ENCODE measurements at places on chromosomes 2 and 18.

- DNase-seq: no peak
Observed at GRCh38 chr2:53646788-53647187, 120.8 kb upstream of the CHAC2 start.

DNA sequence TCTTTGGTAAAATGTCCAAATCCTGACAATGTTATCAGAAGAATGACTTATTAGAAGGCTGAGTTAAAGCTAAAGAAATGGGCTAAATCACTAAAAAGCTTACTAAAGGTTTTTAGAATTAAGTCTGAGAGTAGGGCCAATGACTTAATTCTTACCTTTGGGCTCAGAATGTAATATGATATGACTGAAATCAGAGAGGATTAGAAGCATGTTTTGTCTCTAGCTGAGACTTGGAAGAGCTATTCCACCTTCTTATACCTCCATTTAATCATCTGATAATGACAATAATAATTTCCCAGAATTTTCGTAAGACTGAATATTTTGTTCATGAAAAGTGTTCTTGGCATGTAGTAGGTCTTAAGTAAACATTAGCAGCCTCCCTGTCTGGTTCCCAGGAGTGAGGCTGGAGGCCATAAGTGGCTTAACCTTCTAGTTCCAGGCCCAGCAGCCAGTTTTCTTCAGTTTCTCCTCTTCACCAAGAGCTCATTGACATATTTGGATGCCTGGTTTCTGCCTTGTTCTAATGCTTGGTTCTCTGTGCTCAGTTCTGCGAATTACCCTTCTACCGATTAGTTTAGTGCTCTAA is 25.5 kb upstream of the E2F6 start:
- DNase-seq: no peak

DNA sequence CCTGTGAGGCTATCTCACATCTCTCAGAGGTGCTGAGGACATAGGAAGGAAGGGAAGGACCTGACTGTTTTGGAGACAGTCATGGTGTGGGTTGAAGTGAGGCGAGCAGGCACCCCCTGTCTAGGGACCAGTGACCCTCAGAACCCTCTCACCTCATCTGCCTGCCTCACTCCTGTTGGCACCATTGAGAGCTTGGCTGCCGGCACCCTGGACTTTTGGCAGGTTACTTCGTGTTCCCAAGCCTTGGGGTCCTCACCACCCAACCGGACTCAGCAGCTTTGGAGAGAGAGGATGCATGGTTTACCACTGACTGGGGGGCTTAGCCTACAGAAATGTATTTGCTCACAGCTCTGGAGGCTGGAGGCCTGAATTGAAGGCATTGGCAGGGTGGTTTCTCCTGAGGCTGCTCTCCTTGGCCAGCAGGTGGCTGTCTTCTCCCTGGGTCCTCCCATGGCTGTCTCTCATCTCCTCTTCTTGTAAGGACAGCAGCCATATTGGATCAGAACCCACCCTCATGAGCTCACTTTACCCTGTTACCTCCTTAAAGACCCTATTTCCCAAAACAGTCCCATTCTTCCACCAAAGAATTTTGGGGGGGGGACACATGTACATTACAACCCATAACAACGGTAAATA is 142.0 kb downstream of the TSN start:
- peak; percentile 55 for DNase-seq

DNA sequence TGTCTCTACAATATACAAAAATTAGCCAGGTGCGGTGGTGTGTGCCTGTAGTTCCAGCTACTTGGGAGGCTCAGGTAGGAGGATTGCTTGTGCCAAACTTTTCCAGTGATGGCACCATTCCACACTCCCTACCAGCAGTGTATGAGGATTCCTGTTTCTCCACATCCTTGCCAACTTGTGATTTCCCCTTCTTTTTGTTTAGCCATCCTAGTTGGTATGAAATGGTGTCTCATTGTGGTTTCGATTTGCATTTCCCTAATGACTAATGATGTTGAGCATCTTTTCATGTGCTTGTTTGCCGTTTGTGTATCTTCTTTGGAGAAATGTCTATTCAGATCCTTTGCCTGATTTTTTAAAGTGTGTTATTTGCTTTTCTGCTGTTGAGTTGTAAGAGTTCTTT is 41.0 kb downstream of the EPB41L5 start:
- DNase-seq: peak; percentile 38

GRCh38 chr2:204131621-204132020 is 195.1 kb downstream of the ICOS start:
- DNase-seq: no peak

- DNase-seq: no peak
Observed at GRCh38 chr2:199364153-199364552, 93.6 kb downstream of the SATB2 start.

DNA sequence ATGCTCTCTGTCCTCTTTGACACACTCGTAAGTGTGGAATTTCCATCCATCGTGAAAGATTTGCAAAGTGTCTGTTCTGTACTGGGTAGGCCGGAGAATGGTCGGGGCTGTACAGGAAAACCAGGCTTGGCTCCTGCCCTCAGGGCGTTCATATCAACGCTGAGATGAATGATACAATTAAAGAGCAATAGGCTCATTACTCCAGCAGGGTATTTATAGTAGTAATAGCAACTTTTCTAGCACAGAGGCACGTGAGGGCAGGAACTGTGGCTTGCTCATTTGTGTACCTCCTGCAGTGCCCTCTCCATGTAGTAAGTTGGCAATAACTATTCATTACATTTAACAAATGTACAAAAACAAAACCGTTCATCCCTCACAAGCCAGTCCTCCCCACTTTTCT is 5.3 kb upstream of the NCK2 start:
- no peak for DNase-seq

DNA sequence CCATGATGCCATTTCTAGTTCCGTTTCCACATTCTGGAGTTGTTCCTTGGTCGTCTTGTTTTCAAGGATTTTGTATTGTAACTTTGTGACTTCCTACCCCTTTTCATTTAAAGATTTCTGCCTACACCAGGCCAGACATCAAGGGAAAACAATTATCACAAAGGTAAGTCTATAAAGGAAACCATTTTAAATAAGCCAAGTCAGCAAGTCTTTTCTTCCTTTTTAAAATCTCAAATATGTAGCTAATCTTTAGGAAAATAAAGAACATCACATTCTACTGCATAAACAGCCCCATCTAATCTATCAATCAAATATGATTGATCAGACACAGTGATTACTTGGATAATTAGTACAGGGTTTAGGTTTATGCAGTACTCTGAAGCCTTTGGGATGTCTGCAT is 35.8 kb upstream of the INSIG2 start:
- no peak for DNase-seq

GRCh38 chr18:12946549-12947284 is 1.1 kb upstream of the SEH1L start:
- peak; percentile 97 for DNase-seq

Measured in HS-27A (cell line).